ENCODE measurements at places on chromosomes 2 and 18. TPM values are rescaled to one million over a fixed set of nuclear protein-coding genes. Genes with fewer than 3 reads are reported as not detected.

OTX1 gene
- not detected for total RNA-seq

SLC5A7 gene
- not detected for total RNA-seq

AMER3 gene
- total RNA-seq = not detected

OR6B2 gene
- not detected for total RNA-seq
